ENCODE measurements at places on chromosomes 16 and 17.

GRCh38 chr17:59470624-59471297 lies 94.6 kb upstream of the DHX40 start:
- H3K27ac ChIP-seq, result no peak overlapping the region
- no peaks in the 10 kb centered on the region for H3K36me3 ChIP-seq
- H3K4me1 ChIP-seq, result no peaks in the 10 kb centered on the region
- no peak for DNase-seq
- no peak overlapping the region for H3K4me3 ChIP-seq
- no peaks in the 10 kb centered on the region for H3K27me3 ChIP-seq

DNA sequence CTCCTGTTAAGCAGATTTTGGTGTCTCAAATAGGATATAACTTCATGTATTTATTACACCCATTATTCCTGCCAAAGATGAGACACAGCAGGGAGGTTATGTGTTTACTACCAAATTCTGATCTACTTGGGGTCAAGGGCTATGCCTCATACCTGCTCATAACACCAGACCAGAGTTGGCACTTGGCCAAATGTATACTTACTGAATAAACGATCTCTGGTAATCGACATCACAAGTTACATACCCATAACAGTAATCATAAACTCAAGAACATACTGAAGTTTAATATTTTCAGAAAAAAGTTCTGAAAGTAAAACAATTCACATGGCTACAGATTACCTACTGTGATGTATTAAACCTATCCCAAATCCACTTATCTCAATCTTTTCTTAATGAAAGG lies 2.9 kb downstream of the TMEM170A start:
- DNase-seq, result no peak
- H3K36me3 ChIP-seq, result peaks cover 4% of the 10 kb centered on the region
- no peak overlapping the region for H3K4me3 ChIP-seq
- H3K27ac ChIP-seq, result peak overlapping the region; percentile 39
- H3K27me3 ChIP-seq, result no peaks in the 10 kb centered on the region

DNA sequence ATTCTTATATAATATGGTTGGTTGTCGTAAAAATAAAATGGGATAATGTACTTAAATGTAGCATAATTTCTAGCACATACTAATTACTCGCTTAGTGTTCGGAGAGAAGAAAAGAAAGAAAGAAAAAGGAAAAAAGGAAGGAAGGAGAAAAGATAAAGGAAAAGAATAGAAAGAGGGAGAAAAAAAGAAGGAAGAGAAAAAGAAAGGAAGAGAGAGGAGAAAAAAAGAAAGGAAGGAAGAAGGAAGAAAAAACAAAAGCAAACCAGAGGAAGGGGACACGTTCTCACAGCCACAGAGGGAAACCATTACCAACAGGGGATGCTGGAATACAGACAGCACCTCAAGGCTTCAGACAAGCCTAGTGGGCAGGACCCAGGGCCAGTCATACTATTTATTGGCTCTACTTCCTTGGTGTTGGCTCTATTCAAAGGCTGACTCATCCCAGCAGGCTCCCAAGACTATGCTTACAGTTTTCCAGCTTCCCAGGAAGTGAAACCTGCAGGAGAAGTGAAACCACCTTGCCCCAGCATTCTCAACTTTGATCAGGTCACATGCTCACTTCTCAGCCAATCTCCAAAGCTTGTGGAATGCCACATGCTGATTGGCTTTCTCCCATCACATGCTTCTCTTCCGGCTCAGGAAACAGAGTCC lies 273.5 kb upstream of the IRX5 start:
- H3K36me3 ChIP-seq, result no peaks in the 10 kb centered on the region
- DNase-seq, result no peak
- H3K4me3 ChIP-seq, result no peak overlapping the region
- peaks cover 28% of the 10 kb centered on the region for H3K4me1 ChIP-seq

- DNase-seq, result peak; percentile 40
- no peaks in the 10 kb centered on the region for H3K4me1 ChIP-seq
- H3K27me3 ChIP-seq, result peaks cover 68% of the 10 kb centered on the region
- H3K4me3 ChIP-seq, result no peak within 1 kb of the TSS
- no peak within 1 kb of the TSS for H3K27ac ChIP-seq
Observed at GRCh38 chr16:23754594-23755483, at the start of gene CHP2. TSS of gene CHP2 (plus strand) at chr16:23755026. CDS start at chr16:23755050, 24 bp downstream.

DNA sequence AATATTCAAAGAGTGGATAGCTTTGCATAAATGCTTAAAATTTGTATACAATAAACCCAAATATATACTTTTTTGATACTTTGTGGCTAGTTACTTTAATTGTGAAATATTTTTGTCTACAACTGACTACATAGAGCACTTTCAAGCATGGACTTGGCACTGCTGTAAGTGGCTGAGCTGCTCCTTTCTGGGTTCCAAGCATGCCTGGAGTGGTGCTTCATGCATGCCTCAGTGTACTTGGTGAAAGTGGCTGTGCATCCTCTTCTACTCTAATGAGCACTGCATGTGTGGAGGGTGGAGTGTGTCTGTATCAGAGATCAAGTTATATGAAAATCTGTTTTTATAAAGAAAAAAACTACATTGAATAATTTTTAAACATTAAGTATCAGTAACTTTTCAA lies 94.1 kb downstream of the OMG start:
- no peak for DNase-seq
- no peak overlapping the region for H3K4me3 ChIP-seq
- no peak overlapping the region for H3K27ac ChIP-seq
- H3K4me1 ChIP-seq, result no peaks in the 10 kb centered on the region
- H3K27me3 ChIP-seq, result no peaks in the 10 kb centered on the region

GRCh38 chr17:40873801-40874200 lies 6.8 kb upstream of the KRT12 start:
- no peak overlapping the region for H3K27ac ChIP-seq
- peaks cover 19% of the 10 kb centered on the region for H3K4me1 ChIP-seq
- no peak overlapping the region for H3K4me3 ChIP-seq
- DNase-seq, result no peak
- H3K27me3 ChIP-seq, result no peaks in the 10 kb centered on the region
- no peaks in the 10 kb centered on the region for H3K36me3 ChIP-seq

GRCh38 chr16:22665803-22666202 lies 148.2 kb upstream of the HS3ST2 start:
- peaks cover 1% of the 10 kb centered on the region for H3K27me3 ChIP-seq
- no peaks in the 10 kb centered on the region for H3K4me1 ChIP-seq
- no peak overlapping the region for H3K27ac ChIP-seq
- H3K36me3 ChIP-seq, result no peaks in the 10 kb centered on the region

DNA sequence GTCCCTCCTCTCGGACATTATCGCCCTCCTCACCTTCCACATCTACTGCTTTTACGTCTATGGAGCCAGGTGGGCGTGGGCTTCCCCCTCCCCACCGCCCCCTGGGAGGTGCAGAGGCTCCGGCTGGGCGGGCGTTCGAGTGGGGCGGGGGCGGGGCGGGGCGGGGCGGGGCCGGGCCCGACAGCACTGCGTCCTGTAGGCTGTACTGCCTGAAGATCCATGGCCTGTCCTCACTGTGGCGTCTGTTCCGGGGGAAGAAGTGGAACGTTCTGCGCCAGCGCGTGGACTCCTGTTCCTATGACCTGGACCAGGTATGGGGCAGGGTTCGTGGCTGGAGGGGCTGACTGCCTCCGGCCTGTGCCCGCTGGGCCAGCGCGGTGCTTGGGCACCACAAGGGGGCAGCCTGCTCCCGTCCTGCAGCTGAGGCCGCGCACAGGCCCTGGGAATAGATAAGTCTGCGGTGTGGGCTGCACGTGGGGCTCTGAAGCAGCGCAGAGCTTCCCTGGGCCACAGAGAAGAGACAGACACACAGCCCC lies 9.2 kb downstream of the PIGQ start:
- H3K4me3 ChIP-seq, result no peak overlapping the region
- no peaks in the 10 kb centered on the region for H3K27me3 ChIP-seq
- peaks cover 4% of the 10 kb centered on the region for H3K36me3 ChIP-seq
- no peaks in the 10 kb centered on the region for H3K4me1 ChIP-seq
- DNase-seq, result no peak

DNA sequence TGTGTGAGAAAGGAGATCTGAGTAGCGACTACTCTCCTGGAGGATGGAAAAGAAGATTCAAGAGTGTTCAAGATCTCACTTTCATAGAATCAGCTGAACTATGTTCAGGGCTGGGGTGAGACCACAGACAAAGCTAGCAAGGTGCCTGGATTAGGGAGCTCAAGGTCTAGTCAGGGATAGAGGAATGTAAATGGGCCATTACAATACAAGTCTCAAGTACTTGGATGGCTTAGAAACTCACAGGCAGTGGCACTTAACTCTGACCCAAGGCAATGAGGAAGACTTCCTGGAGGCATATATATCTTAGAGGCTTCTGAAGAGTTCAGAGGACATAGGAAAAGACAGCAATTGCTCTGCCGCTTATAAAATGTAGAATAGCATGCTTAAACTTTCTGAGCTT lies 184.9 kb upstream of the CDH11 start:
- H3K4me3 ChIP-seq, result no peak overlapping the region

DNA sequence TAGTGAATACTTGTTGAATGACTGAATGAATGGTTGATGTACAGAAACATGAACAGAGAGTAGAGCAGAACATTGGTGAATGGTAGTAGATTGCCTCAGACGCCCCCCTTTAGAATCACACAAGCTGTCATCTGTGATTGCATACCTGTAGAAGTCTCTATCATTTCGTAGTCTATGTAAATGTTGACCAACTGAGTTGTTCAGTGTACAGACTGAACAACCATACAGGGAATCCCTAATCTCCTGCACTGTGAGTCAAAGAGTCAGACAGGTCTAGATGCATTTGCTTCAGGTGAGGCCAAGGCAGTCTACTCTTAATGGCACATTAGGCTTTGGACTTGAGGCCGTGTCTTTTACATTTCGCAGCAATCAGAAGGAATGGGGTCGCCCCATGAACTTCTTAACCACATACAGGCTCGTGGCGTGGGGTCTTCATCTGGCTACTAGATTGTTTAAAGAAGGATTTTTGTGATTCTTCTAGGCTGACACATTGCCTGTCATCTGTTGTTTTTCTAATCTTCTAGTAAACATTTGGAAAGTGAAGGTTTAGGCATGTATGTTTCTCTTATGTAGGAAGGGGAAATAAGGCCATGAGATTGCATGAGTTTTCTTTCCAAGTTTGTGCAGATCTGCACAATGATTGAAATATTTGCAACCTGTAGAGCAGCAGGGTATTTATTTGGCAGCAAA lies 157.4 kb downstream of the WWOX start:
- peaks cover 25% of the 10 kb centered on the region for H3K27me3 ChIP-seq
- peaks cover 24% of the 10 kb centered on the region for H3K4me1 ChIP-seq
- DNase-seq, result no peak
- no peaks in the 10 kb centered on the region for H3K36me3 ChIP-seq

- no peak for DNase-seq
- peaks cover 4% of the 10 kb centered on the region for H3K4me1 ChIP-seq
- H3K4me3 ChIP-seq, result peak overlapping the region; percentile 78
- no peak overlapping the region for H3K27ac ChIP-seq
Observed at GRCh38 chr17:49576917-49577649, 1.4 kb downstream of the NXPH3 start.

DNA sequence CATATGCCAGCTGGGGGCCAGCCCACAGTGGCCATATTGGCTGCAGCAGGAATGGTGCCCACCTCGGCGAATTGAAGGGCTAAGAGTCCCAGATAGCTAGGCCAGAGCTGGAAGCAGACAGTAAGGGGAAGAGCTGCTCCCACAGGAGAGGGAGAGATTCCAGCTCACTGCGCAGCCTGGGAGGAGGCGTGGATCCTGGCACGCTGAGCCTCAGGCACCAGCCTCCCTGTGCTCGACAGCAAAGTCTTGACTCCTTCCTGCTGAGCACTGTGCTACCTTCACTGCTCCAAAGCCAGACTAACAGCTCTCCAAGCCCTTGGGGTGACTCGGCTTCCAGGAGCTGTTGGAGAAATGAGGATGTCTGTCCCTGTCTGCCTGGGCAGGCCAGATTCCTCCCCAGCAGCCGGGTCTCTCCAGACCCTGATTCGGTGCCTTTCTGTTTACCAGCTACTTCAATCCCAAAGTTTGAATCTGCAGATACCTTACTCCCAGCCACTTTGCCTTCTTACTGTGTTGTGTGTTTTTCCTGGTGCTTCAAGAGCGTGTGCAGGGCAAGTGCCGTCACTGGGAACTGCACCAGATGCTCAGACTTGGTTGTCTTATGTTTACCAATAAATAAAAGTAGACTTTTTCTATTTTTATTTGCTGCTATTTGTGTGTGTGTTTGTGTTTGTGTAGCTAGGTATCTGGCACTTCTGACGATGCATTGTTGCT lies 9.1 kb downstream of the CBX2 start:
- no peak overlapping the region for H3K27ac ChIP-seq
- H3K27me3 ChIP-seq, result peaks cover 56% of the 10 kb centered on the region
- no peak overlapping the region for H3K4me3 ChIP-seq
- no peak for DNase-seq
- peaks cover 14% of the 10 kb centered on the region for H3K36me3 ChIP-seq
- peaks cover 15% of the 10 kb centered on the region for H3K4me1 ChIP-seq

DNA sequence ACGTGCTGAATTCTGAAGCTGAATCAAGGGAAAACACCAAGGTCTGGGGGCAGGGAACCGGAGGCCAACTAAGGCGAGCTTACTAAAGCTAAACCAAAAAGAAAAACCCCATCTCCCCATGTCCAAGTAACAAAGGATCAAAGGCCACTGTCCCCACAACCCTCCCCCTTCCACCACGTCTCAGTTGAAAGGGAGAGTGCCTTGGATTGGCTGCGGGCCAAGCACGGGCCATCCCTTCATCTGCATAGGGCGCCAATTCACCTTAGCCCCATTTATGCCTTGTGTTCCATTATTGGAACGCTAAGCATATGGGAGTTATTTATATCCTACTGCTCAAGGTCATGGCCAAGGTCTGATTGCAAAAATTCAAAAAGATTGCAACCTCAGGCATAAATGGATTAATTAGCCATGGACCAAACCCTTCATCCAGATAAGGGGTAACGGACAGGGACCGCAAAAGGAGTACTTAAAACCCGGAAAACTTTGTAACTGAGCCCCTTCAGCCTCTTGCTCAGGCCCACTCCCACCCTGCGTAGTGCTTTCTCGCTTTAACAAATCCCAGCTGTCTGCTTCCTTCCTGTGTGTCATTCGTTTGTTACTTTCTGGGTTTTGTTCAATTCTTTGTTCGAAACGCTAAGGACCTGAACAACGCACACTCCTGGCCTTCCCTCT lies 740 bp upstream of the ATP6V0D1 start:
- no peaks in the 10 kb centered on the region for H3K27me3 ChIP-seq
- H3K27ac ChIP-seq, result peak overlapping the region; percentile 97
- no peak for DNase-seq

GRCh38 chr16:58425756-58426494 lies 33.7 kb downstream of the GINS3 start:
- H3K36me3 ChIP-seq, result no peaks in the 10 kb centered on the region
- no peaks in the 10 kb centered on the region for H3K4me1 ChIP-seq
- no peak overlapping the region for H3K4me3 ChIP-seq
- no peak overlapping the region for H3K27ac ChIP-seq
- no peak for DNase-seq

DNA sequence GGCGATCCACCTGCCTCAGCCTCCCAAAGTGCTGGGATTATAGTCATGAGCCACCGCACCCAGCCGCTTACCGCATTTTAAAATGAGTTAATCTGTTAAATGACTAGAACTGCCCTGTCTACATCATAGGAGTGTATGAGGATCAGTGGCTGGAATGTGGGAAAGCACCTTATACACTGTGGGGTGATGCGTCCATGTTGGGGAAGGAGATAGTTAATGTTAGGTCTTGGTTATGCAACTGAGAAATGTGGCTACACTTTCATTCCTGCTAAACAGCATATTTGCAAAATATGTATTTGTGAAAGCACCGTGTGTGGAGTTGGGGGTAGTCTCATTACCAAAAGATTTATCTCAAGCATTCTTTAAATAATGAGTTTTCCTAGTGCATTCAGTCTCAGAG lies 107.6 kb downstream of the SPACA3 start:
- no peak for DNase-seq
- no peak overlapping the region for H3K4me3 ChIP-seq
- no peaks in the 10 kb centered on the region for H3K4me1 ChIP-seq
- H3K27ac ChIP-seq, result no peak overlapping the region

All from mesothelial cell of epicardium (in vitro differentiated cells).